ENCODE measurements at places on chromosomes 5 and 9.
A peak's percentile ranks its signal among the peaks of the same experiment; 100 is the strongest.

DNA sequence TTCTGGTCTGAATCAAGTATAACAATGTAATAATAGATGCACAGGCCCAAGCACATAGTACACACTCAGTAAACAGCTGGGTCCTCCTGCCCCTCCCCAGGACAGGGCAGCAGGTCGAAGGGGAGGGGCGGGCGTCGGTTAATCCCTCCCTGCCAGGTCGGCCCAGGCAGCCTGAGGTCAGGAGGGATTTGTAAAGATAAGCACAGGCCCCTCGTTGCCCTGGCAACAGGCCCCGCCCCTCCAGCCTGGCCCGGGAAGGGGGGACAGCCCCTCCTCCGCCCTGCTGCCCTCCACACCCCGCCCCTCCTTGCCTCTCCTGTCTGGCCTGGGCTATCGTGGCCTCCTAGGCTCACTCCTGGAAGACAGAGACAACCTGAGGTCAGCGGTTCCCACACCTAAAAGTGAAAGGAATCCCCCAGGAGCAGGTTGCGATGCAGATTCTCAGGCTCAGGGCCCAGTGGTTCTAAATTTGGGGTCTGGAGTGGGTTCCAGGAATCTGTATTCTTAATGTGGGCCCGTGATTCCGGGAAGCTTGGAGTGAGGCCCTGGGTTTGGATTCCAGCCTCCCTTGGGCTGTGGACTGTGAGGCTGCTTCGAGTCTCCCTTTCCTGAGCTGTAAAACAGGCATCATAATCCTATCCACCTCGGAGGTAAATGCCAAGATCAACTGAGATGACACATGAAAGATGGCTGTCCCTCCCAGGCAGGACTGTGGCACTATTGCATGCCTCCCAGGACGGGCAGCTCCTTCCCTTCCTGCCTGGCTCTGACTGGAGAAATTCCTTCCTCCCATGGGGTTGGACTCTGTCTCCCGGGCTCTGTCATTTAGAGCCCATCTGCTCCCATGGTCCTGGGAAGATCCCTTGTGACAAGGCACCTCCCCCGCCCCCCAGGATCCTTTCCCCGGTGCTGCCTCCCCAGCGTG, 4.4 kb downstream of the CRB2 start:
- no peak for DNase-seq

DNA sequence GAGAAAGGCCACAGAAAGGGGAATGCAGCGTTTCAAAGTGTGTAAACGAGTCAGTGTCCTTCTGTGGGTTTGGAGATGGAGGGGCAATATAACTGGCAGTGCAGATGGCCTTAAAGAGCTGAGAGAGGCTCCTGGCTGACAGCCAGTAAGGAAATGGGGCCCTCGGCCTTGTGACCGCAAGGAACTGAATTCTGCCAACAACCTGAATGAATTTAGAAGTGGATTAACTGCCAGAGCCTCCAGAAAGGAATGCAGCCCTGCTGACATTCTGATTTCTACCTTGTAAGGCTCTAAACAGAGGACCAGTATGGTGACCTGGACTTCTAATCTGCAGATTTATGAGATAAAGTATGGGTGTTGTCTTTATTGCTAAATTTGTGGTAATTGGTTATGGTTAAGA, 17.5 kb upstream of the NREP start:
- DNase-seq: no peak

DNA sequence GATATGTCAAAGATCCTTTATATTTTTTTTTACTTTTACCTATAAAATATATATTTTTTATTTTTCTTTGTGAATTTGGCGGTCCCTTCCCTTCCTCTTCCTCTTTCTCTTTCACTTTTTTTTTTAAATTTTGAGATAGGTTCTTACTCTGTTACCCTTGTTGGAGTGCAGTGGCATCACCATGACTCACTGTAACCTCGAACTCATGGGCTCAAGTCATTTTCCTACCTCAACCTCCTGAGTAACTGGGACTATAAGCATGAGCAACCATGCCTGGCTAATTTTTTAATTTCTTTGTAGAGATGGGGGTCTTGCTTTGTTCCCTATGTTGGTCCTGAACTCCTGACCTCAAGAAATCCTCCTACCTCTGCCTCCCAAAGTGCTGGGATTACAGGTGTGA, 258.0 kb upstream of the CLINT1 start:
- no peak for DNase-seq

DNA sequence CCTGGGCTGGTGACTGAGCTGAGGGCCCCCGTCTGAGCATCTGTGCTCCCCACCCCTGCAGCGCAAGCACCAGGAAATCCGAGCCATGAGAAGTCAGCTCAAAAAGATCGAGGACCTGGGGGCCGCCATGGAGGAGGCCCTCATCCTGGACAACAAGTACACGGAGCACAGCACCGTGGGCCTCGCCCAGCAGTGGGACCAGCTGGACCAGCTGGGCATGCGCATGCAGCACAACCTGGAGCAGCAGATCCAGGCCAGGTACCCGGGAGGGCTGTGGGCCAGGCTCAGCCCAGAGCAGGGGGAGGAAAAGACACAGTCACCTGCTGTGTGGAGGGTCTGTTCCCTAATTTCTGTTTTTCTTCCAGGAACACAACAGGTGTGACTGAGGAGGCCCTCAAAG, 24.6 kb downstream of the DYNC2I2 start:
- no peak for DNase-seq

DNA sequence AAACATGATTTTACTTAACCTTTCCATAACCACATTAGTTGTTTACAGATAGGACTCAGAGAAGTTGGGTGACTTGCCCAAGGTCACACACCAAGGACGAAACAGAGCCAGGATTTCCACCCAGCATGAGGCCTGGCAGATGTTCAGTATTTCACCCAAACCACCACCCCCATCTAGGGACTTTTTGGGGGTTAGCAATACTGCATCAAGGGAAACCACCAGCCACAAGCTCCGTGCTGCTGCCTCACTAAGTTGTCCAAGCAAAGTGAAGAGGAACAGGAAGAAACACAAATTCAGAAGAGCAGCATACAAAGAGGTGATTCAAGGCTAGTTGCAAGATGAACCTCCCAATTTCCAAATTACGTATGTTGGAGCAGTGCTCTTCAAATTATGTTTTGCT, 219.6 kb upstream of the RORB start:
- DNase-seq: peak; percentile 43

- peak; percentile 47 for DNase-seq
Observed at GRCh38 chr9:6428940-6429889, 16.2 kb downstream of the UHRF2 start.

- DNase-seq: peak; percentile 45
Observed at GRCh38 chr9:34010979-34011378, 37.7 kb downstream of the UBAP2 start.

DNA sequence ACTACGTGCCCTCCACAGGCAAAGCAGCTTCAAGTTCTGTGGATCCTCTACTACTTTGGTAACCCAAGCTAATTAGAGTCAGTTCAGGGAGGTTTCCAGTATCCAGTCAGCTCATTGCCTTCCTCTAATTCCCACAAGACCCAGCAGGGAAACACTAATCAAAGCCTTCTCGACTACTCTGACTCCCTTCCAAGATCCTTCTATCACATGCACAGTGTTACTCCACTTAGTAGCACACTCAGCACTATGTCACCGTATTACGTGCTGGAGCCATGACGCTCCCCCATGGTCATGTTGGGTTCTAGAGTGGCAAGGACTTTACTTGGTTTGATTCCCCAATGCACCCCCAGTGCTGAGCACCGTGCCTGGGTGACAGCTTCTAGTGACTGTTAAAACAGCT, 53.0 kb downstream of the DCP2 start:
- DNase-seq: no peak

DNA sequence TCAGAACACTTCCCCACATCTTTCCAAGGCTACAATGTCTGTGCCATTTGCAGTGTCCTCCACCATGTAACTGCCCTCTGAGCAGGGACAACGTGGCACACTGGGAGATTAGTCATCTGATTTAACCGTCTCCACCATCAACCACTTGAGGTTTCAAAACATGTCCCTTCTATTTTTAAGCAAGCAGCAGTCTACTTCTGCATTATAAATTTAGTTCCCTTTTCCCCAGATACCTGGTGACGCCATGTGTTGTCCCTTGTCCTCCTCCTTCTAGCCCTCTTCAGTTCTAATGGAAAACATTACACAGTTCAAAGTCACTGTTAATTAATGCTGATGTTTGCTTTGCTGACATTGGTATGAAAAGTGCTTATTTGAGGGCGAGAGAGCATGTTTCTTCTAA, 52.8 kb downstream of the ATP10B start:
- peak; percentile 2 for DNase-seq

GRCh38 chr5:154236536-154237375, 46.2 kb downstream of the GALNT10 start:
- DNase-seq: peak; percentile 28

- no peak for DNase-seq
Observed at GRCh38 chr9:123465304-123465703, 109.3 kb downstream of the CRB2 start.

- DNase-seq: no peak
Observed at GRCh38 chr5:154143211-154143641, 47.3 kb upstream of the GALNT10 start.

- DNase-seq: no peak
Observed at GRCh38 chr5:53917826-53918225, 357.4 kb downstream of the NDUFS4 start.

- DNase-seq: no peak
Observed at GRCh38 chr9:99497641-99498040, 275.6 kb downstream of the SEC61B start.

DNA sequence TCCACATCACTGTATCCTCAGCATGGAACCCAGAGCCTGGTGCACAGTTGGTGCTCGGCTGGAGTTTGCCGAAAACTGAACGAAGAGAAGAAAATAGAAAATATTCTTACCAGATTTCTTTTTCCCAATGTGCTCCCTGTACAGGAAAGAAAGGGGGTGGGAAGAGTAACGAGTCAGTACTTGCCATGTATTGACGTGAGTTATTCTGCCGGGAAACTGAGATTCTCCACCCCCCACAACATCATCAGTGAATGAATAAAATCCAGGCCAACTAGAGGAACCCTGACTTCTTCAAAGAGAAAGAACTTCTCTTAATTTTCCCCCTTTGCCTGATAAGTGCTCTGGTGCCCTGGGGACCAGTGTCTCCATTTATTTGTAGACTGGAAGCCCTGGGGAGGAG, 80.6 kb downstream of the SH3PXD2B start:
- DNase-seq: no peak

DNA sequence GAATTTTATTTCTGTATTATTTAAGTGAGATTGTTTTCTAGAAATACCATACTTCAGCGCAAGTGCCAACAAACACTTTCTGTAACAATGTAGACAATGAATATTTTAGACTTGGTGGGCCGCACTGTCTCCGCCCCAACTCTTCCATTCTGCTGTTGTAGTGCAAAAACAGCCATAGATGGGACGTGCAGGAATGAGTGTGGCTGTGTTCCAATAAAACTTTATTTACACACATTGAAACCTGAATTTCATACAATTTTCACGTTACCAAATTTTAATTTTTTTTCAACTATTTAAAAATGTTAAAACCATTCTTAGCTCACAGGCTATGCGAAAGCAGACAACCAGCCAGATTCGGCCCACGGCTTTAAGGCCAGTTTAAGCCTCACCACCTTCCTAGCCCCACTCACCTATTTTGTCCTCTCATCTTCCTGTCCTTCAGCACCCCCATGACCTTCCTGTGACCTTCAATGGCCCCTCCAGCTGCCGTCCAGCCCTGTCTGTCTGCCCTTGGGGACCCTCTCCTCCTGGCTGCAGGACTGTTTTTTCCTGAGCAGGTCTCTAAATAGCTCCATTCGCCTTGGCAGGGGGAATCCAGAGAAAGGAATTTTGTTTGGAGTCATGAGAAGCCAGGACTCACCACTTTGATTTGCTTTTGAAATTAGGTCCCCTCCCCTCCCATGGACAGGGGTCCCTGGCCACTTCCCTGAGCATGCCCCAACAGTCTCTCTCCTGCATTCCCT, 11.2 kb upstream of the ANXA6 start:
- DNase-seq: no peak

- no peak for DNase-seq
Observed at GRCh38 chr9:133275105-133276000, at the start of gene ABO. TSS of gene ABO (minus strand) at chr9:133275201.

GRCh38 chr5:126477294-126478117, 54.3 kb downstream of the GRAMD2B start:
- no peak for DNase-seq
